ENCODE measurements at places on chromosomes 5 and 9. TPM values are rescaled to one million over a fixed set of nuclear protein-coding genes. Genes with fewer than 3 reads are reported as not detected.

GKAP1 gene
- 7.6 TPM for polyA plus RNA-seq

DNA sequence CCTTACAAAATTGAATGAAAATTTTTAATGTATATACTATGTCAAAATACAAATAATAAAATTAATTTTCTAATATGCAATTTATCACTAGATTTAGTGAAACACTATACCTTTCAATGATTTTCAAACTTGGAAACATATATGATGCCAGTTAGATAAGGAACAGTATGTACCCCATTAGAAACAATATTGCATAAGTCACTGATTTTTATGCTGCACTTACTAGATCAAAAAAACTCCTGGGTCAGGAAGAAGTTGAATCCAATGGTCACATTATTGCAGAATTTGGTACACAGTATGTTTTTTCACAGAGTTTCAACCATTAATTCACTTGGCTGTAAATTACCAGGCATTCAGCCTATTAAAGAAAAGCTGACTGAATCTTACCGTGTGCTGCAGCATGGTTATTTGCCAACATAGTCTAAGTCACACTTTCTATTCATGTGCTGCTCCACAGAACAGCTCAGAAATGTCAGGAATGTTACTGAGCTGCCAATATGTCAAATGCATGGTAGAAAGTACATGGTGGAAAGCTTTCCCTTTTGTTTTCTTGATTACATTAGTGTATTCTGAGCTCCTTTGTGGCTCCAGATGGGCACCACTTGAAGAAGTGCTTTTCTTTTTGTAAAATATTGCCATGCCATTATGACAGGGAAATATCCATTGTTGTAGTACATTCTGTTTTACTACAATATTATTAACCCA, 9.9 kb upstream of the PRR16 start:
- no peak overlapping the region for H3K27ac ChIP-seq
- DNase-seq, result peak; percentile 83
- no peak overlapping the region for H3K4me3 ChIP-seq
- H3K36me3 ChIP-seq, result no peaks in the 10 kb centered on the region
- H3K27me3 ChIP-seq, result peaks cover 2% of the 10 kb centered on the region
- H3K4me1 ChIP-seq, result no peaks in the 10 kb centered on the region

DNA sequence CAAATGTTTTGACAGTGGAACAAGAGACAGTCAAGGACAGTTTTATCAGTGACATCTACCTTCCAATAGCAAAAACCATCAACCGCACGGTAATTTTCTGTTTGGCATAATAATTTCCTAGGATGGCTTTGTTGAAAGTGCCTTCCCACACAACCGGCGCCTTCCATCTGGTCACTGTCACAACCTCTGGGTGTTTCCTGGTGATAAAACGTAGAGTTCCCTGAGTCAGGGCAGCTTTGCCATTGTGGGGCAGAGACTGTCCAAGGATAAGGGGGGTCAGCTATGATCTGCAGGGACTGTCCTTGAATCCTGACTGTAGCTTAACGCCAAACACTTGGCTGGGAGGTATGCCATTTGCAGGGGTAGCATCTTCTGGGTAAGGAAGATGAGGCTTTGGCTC, 47.6 kb downstream of the GGTA1 start:
- H3K36me3 ChIP-seq, result no peaks in the 10 kb centered on the region
- no peaks in the 10 kb centered on the region for H3K27me3 ChIP-seq
- H3K4me3 ChIP-seq, result no peak overlapping the region

DNA sequence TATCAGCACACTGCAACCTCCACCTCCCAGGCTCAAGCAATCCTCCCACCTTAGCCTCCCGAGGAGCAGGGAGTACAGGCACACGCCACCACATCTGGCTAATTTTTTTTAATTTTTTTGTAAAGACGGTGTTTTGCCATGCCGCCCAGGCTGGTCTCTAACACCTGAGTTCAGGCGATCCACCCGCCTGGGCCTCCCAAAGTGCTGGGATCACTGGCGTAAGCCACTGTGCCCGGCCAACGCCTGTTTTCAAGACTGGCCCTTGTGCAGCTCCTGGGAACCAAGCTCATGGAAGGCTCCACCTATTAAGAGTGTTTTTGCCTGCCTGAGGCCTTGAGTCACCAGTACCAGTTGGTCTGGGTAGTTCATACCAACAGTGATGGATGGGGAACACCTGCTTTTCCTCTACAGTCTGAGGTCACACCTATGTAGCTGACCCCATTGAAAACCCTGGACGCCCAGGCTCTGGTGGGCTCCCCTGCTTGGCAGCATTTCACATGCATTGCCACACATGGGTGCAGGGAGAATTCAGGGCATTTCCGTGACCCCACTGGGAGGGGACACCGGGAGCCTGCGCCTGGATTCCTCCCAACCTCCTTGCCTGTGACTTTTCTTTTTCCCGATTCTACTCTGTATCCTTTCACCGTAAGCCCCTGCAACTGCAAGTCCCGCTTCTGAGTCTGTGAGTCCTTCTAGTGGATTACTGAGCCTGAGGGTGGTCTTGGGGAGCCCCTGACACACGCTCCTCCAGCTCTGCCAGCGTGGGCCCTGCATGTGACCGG, 63.5 kb downstream of the ZNF354C start:
- no peak for DNase-seq
- no peak overlapping the region for H3K4me3 ChIP-seq
- H3K27me3 ChIP-seq, result no peaks in the 10 kb centered on the region
- no peaks in the 10 kb centered on the region for H3K4me1 ChIP-seq
- H3K36me3 ChIP-seq, result peaks cover 20% of the 10 kb centered on the region

GRCh38 chr5:143938230-143938629, 126.3 kb downstream of the HMHB1 start:
- H3K27me3 ChIP-seq, result no peaks in the 10 kb centered on the region
- no peaks in the 10 kb centered on the region for H3K4me1 ChIP-seq
- DNase-seq, result no peak
- no peaks in the 10 kb centered on the region for H3K36me3 ChIP-seq
- H3K27ac ChIP-seq, result no peak overlapping the region

Data from lung (tissue), 17 donors.